ENCODE measurements at places on chromosomes 13 and 19.

DNA sequence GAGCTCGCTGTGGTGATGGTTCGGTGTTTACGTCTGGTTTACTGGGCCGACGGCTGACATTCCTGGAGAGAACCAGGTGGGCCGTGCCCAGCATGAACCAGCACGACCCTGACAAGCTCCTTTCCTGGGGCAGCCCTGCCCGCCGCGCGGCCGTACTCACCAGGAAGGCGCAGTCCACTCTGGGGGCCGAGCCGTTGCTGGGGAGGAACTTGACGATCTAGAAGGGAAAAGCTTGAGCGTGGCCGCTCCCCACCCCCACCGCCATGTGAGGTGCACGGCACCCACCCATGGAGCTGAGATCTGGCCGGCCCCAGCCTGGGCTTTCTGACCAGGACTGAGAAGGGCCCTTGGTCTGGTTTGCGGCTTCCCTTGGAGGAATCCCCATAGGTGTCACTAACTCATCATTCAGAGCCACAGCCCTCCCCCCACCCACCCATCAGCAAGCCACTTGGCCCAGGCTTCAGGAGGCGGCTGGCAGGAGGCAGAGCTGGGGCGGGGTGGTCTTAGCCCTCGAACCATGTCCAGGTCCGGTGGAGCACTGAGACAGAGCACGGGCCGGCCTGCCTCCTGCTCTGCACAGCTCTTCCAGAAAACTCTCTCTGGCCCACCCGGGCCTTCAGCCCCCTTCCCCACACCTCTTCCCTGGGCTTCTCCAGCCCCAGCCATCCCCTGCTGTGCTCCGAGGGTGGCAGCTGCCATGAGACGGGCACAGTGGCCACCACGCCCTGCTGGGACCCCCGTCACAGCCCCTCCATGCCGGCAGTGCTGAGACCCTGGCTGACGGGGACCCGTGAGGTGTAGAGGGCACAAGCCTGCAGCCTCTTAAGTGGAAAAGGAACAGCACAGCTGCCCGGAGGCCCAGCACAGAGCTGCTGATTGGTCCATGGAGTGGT lies 6.2 kb downstream of the ATP4B start:
- DNase-seq, result no peak

DNA sequence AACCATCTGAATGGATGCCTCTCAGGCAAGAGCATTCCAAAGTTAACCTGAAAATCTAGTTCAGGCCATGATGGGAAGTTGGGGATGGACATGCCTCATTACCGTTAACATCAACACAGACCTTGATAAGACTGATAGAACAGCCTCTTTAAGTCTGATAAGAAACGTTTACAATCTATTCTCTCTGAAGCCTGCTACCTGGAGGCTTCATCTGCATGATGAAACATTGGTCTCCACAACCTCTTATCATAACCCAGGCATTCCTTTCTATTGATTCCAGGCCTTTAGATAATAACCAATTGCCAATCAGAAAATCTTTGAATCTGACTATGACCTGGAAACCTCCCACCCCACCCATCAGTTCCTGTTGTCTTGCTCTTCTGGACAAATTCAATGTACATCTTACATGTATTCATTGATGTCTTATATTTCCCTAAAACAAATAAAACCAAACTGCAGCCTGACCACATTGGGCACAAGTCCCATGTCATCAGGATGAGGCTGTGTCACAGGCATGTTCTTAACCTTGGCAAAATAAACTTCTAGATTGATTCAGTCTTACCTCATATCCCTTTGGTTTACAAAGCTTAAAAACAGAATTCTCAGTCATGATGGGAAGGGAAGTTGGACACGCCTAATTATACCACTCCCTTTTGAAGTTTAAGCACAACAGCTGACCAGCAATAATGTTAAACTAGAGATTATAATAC lies 843.8 kb upstream of the SPRY2 start:
- no peak for DNase-seq

DNA sequence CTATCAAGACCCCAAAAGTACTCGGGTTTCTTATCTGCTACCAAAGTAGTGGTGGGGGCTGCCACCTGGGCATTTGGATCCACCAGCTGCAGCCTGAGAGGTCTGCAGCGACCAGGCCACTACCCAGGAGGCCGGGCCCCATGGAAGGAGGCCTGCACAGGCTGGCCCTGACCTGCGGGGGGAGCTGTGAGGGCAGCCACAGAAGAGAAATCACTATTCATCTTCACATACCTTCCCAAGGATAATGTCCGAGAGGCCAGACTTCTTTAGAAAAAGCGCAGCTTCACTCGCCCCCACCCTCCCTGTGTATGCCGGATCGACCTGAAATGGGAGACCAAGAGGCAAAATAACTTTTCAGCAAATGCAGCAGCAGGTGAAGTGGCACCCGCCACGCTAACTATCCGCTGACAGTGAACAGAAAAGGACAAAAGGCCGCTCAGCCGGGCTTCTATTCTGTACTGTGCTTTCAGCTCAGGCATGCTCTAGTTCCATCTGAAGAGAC lies 30.1 kb downstream of the EPS15L1 start:
- no peak for DNase-seq

GRCh38 chr19:31591258-31591657 lies 242.0 kb upstream of the TSHZ3 start:
- DNase-seq, result no peak

- no peak for DNase-seq
Measured at GRCh38 chr19:56272161-56272798, at the start of gene EDDM13. TSS of gene EDDM13 (plus strand) at chr19:56272748. CDS start at chr19:56272835, 87 bp downstream.

DNA sequence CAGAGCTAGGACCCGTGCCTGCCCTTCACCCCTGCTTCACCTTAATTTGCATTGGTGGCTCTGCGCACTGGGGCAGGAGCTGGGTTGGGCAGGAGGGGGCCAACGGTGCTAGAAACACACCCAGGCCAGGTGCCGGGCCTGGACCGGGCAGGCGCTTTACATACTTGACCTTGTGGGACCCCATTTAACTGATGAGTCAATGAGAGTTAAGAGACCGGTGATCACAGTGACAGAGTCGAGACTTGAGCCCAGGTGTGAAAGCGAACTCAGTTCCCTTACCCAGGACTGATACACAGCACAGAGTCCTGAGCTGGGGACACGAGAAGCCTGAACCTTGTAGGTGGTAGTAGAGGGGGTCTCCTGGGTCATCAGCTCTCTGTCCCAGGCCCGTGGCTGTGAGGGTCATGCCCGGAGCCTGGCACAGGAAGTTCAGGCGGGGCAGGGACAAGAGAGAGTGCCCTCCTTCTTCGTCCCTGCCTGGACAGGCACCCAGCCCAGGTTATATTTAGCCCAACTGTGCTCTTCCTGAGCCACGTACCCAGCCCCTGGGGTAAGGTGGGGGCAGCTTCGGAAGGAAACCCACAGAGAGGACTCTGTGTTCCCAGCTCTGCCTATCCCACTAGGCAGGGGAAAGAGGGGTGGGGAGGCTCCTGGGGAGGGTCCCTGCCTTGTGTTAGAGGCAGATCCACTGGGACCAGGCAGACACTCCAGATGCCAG lies 1.9 kb downstream of the PRX start:
- DNase-seq, result no peak

- no peak for DNase-seq
Measured at GRCh38 chr13:25881971-25882451, 169.8 kb downstream of the SHISA2 start.

All from NCI-H446 (cell line).